Mesenteric fat pad (tissue), 1 donor: ENCODE measurements at places on chromosomes 2 and 18. TPM values are rescaled to one million over a fixed set of nuclear protein-coding genes. Genes with fewer than 3 reads are reported as not detected.

- DNase-seq, result no peak
Measured at GRCh38 chr2:209005371-209005770, 418.5 kb upstream of the MAP2 start.

DNA sequence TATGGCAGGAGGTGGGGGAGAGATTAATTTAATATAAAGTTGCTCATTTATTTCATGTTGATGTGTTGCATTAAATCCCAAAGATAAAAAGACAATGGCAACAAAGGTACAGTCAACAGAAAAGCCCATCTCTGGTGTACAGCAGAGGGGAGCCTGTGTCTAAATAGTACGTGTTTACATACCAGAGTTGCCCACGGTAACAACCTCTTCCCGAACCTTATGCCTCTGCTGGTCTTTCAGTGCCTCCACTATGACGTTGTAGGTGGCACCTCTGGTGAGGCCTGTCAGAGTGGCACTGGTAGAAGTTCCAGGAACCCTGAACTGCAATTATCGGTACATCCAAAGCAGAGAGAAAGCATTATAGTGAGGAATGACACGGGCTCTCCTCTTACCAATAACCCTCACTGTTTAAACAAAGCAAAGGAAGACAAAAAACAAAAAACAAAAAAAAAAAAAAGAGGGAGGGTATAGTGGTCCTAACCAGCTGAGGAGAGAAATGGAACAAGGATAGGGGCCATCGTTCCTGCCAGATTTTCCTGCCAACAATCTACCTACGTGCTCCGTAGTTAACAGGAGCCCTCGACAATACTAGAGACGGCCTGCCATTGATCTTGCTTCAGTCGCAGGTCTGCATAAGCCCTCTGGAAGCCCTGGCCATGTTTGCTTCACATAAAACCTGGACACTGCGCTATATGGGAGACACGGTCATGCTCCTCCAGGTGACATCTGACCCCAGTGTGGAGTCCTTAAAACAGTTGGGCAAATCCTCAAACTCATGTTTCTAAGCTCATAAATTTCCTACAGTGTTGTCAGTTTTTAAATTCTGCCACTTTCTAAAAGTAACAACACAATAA is 58.5 kb downstream of the ATIC start:
- no peak for DNase-seq

GRCh38 chr2:233528182-233528581 is 38.4 kb downstream of the USP40 start:
- DNase-seq, result no peak

Gene KRTCAP3
- 0.48 TPM for total RNA-seq
